ENCODE measurements at places on chromosomes 5 and 9. TPM values are rescaled to one million over a fixed set of nuclear protein-coding genes. Genes with fewer than 3 reads are reported as not detected.

GRCh38 chr5:158837908-158838307 is 261.8 kb downstream of the EBF1 start:
- DNase-seq: no peak
- no peaks in the 10 kb centered on the region for H3K36me3 ChIP-seq
- no peaks in the 10 kb centered on the region for H3K27me3 ChIP-seq
- H3K4me1 ChIP-seq: no peaks in the 10 kb centered on the region

DNA sequence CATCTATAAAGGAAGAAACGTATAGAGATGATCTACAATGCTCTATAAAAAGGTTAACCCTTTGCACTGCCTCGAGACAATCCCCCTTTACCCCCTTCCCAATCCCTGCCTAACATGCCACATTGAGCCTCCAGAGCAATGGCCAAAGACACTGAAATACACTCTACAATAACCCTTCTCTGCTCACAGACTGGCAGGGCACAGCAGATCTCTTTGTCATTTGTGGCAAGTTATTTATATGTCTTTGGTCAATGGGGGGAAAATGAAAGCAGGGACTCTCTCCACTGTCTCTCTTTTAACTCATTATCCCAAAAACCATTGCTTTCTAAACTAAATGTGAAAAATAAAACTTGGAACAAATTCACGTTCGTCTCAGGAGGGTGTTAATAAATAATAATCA is 51.7 kb downstream of the PTCH1 start:
- no peak for DNase-seq
- H3K4me1 ChIP-seq: no peaks in the 10 kb centered on the region
- H3K4me3 ChIP-seq: no peak overlapping the region
- no peak overlapping the region for H3K27ac ChIP-seq
- H3K27me3 ChIP-seq: no peaks in the 10 kb centered on the region

TYRP1 gene
- total RNA-seq: 0.14 TPM

F12 gene
- 1.9 TPM for total RNA-seq

- no peaks in the 10 kb centered on the region for H3K36me3 ChIP-seq
- no peaks in the 10 kb centered on the region for H3K4me1 ChIP-seq
- no peak overlapping the region for H3K27ac ChIP-seq
- no peak overlapping the region for H3K4me3 ChIP-seq
Observed at GRCh38 chr9:120161776-120162175, 418.2 kb downstream of the CDK5RAP2 start.

DNA sequence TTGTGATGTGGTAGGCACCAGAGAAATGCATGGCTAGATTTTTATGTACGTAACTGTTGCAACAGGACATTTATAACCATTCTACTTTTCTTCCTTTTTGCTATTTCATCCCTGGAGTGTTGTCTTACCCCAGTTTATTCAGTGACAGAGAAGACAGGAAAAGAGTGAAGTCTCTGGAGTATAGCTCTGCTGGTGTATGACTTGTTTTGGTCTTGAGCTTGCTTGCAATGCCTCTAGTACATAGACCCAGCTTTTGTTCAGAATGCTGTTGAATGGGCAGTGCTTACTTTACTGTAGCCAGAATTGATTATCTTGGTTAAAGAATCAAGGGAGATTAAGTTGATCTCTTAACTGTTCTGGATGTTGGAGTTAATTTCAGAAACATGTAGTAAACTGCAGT is 94.3 kb downstream of the PBX3 start:
- no peaks in the 10 kb centered on the region for H3K27me3 ChIP-seq
- H3K4me3 ChIP-seq: no peak overlapping the region
- H3K27ac ChIP-seq: no peak overlapping the region

DNA sequence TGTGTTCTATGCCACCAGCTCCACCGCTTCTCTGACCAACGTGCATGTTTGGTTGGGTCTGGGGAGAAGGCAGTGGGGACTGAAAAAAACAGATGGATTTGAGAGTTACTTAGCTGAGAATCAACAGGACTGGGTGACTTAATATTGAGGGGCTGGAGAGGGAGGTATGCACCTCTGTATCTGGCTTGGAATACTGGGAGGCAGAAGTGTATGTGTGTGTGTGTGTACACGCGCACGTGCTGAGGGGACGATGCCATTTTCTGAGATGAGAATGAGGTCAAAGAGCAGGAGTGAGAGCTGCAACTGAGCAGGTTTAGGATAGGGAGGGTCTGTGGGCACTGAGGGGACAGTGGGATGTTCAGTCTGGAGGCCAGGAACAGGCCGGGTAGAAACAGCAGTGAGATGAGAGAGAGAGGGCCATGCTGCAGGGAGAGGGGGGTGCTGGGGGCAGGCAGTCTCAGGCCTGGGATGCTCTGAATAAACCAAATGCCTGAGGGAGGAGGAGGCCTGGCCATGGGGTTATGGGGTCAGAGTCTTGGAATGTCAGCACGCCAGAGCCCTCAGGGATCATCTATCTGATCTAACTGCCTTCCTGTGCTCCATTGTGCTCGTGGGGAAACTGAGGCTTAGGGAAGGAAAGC is 14.0 kb downstream of the PDGFRB start:
- H3K36me3 ChIP-seq: no peaks in the 10 kb centered on the region
- no peak overlapping the region for H3K4me3 ChIP-seq
- no peak for DNase-seq
- no peaks in the 10 kb centered on the region for H3K4me1 ChIP-seq

DNA sequence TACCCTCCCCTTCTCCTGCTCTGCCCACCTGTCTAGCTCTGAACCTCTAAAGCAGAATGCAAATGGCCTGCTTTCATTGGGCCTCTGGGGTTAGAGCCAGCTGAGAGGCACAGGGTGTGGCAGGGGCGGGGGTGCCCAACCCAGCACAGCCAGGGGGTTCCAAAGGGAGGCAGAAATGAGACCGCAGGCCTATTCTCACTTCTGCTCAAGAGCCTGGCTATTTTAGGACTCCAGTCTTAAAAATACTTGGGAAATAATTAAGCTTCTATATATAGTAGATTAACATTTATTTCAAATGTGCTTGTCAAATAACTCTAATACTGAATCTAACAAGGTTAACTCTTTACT is 5.7 kb downstream of the QSOX2 start:
- H3K27ac ChIP-seq: peak overlapping the region; percentile 23
- H3K4me1 ChIP-seq: peaks cover 48% of the 10 kb centered on the region
- no peak overlapping the region for H3K4me3 ChIP-seq

- no peaks in the 10 kb centered on the region for H3K4me1 ChIP-seq
- H3K4me3 ChIP-seq: no peak overlapping the region
- no peak for DNase-seq
- no peaks in the 10 kb centered on the region for H3K27me3 ChIP-seq
- H3K36me3 ChIP-seq: no peaks in the 10 kb centered on the region
- H3K27ac ChIP-seq: no peak overlapping the region
Observed at GRCh38 chr5:154345255-154345952, 100.4 kb upstream of the SAP30L start.

DNA sequence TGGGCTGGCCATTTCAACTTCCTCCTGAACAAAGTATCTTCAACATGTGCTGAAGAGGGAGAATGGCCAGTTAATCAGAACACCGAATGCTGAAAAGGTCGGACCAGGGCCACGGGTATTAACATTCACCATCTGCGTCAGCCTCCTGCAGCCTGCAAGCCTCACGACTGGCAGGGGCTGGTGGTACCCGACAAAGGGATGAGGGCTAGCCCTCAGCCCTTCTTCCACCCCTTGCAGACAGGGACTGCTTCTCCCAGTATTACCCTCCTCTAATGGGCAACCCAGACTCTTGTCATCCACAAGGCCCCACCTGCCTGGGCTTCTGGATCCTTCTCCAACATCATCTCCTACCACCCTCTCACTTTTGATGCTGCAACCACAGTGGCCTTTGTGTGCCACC is 246.6 kb downstream of the FSTL4 start:
- H3K4me3 ChIP-seq: no peak overlapping the region
- H3K36me3 ChIP-seq: no peaks in the 10 kb centered on the region
- no peaks in the 10 kb centered on the region for H3K27me3 ChIP-seq
- DNase-seq: no peak
- H3K27ac ChIP-seq: no peak overlapping the region
- H3K4me1 ChIP-seq: no peaks in the 10 kb centered on the region

CDX1 gene
- total RNA-seq: not detected

DNA sequence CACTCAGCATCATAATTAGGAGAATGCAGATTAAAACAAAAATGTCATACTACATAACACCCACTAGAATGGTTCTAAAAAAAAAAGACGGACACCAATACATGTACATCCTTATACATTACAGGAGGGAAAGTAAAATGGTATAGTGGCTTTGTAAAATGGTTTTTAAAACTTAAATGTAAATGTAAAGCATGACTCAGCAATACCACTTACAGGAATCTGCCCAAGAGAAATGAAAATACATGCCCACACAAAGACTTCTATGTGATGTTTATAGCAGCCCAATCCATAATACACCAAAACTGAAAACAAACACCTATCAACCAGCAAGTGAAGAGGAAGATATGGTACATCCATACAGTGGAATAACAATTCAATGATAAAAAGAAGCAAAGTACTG is 939.1 kb upstream of the ACO1 start:
- no peak overlapping the region for H3K4me3 ChIP-seq
- no peaks in the 10 kb centered on the region for H3K4me1 ChIP-seq
- H3K36me3 ChIP-seq: no peaks in the 10 kb centered on the region
- no peak for DNase-seq
- H3K27me3 ChIP-seq: no peaks in the 10 kb centered on the region

DNA sequence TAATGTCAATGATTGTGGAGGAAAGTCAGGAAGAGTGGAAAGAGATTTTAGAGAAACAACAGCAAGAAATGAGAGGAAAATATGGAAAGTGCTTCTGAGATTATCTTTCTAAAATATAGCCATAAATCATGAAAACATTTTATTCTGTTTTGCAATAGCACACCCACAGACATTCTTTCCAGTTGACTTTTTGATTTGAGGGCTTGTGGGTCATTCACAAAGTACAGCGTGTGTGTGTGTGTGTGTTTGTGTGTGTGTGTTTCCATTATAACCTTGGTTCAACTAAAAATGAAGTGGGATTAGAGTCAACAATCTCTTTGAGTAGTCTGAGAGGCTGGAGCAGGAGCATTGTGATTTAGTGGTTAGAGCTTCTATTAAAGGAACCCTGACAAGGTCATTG is 116.6 kb upstream of the GAS1 start:
- no peaks in the 10 kb centered on the region for H3K27me3 ChIP-seq
- no peaks in the 10 kb centered on the region for H3K36me3 ChIP-seq
- H3K4me3 ChIP-seq: no peak overlapping the region
- no peak overlapping the region for H3K27ac ChIP-seq
- DNase-seq: no peak

ATP6V1G1 gene
- total RNA-seq: 19.7 TPM

DNA sequence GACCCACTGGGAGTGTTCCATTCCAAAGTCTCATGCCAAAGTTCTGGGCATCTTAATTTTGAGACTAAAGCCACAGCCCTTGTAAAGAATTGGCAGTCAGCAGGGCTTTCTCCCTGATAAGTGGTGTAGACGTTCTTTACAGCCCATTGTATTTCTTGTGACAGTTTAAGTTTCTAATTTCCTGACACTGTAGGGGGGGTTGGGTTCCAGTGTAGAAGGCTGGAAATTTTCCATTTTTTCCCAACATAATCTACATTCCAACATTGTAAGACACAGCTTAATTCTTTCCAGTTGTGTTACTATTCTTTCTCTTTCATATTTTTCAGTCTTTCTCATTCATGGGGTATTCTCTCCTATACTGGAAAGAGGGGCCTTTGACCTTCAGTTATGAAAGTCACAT is 121.1 kb downstream of the FBXL7 start:
- no peaks in the 10 kb centered on the region for H3K4me1 ChIP-seq
- H3K4me3 ChIP-seq: no peak overlapping the region
- no peaks in the 10 kb centered on the region for H3K27me3 ChIP-seq

DBH gene
- total RNA-seq: not detected

DNA sequence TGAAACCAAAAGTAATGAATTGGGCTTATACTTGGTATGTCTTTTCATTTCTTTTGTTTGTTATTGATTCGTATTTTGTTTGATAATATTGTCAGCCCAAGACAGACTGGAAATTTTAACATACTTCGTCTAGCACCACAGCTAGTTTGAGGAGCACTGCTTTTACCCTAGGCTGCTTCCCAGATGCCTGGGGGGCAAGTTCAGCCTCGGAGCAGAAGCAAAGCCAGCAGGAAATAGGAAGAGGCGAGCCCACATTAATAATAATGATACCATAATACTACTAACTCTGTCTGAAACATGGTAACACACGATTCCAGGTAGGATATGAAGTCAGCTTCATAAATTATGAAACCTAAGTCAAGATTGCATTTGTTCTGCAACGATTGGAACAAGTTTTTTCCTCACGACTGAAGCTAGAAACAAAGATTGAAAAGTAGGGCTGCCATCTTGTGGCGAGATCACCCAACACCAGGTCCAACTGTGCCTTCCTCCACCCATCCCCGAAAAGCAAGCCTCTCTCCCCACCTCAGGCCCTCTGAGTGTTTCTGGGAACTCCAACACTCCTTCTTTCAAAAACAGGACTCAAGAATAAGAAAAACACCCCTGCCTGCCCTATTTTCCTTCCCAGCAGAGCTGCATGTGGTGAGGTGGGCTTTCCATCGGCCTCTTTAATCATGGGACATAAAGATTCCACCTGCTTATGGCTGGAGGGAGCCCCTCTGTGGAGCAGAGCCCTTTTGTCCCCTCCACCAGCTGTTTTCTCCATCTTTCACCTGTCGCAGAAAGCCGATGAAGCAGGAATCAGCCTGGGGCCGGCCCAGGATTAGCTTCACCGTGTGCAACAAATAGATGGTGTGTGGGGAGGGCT is 236.4 kb downstream of the CAAP1 start:
- H3K4me1 ChIP-seq: no peaks in the 10 kb centered on the region
- no peak overlapping the region for H3K4me3 ChIP-seq
- DNase-seq: no peak
- no peak overlapping the region for H3K27ac ChIP-seq
- H3K36me3 ChIP-seq: no peaks in the 10 kb centered on the region
- H3K27me3 ChIP-seq: no peaks in the 10 kb centered on the region

GRCh38 chr5:172556262-172556661 is 84.8 kb upstream of the NEURL1B start:
- H3K27ac ChIP-seq: no peak overlapping the region
- DNase-seq: no peak
- H3K27me3 ChIP-seq: no peaks in the 10 kb centered on the region
- H3K36me3 ChIP-seq: no peaks in the 10 kb centered on the region
- H3K4me1 ChIP-seq: no peaks in the 10 kb centered on the region

NRARP gene
- total RNA-seq: 8.2 TPM

GRCh38 chr9:17216011-17216410 is 81.2 kb downstream of the CNTLN start:
- no peaks in the 10 kb centered on the region for H3K27me3 ChIP-seq
- H3K36me3 ChIP-seq: no peaks in the 10 kb centered on the region
- no peak for DNase-seq
- H3K4me3 ChIP-seq: no peak overlapping the region

PCDH1 gene
- 25.5 TPM for total RNA-seq

NSG2 gene
- 0.43 TPM for total RNA-seq

SPATA31A7 gene
- not detected for total RNA-seq

PRRC1 gene
- total RNA-seq: 41.7 TPM

DNA sequence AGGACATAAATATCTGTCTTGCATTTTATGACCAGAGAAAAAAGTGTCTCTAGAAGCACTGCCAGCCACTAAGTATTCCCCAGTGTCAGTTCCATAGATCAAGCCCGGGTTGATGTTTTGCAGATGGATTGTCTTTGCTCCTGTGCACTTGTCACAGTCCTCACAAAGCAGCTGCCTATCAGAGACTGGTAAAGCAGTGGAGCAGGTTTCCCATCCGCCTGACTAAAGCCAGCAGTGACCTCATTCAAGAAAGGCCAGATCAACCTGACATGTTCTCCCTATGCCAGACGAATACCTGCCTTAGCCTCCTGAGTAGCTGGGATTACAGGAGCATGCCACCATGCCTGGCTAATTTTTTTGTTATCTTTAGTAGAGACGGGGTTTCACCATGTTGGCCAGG is 26.8 kb upstream of the GARNL3 start:
- no peak overlapping the region for H3K4me3 ChIP-seq
- H3K4me1 ChIP-seq: no peaks in the 10 kb centered on the region
- H3K27me3 ChIP-seq: no peaks in the 10 kb centered on the region
- H3K27ac ChIP-seq: no peak overlapping the region
- DNase-seq: no peak
- no peaks in the 10 kb centered on the region for H3K36me3 ChIP-seq

LHX2 gene
- not detected for total RNA-seq

CSF1R gene
- 10.4 TPM for total RNA-seq

Data from pancreas (tissue), 10 donors.